GM23338 (cell line): ENCODE measurements at places on chromosomes 16 and 17. TPM values are rescaled to one million over a fixed set of nuclear protein-coding genes. Genes with fewer than 3 reads are reported as not detected.

The SEC14L5 gene
- 5.5 and 5.9 TPM in 2 replicates for total RNA-seq

The ITGAX gene
- total RNA-seq: 0.12 TPM in 1 of 2 replicates, not detected in the other

- peaks cover 4% of the 10 kb centered on the region; the same call in 1 of the 2 replicates for H3K36me3 ChIP-seq
- H3K4me3 ChIP-seq: no peak overlapping the region
- no peak overlapping the region for H3K27ac ChIP-seq
- no peak for DNase-seq
- peaks cover 7% of the 10 kb centered on the region for H3K27me3 ChIP-seq
These were observed 7.7 kb downstream of the SALL1 start for GRCh38 chr16:51143196-51143977.

GRCh38 chr16:72977127-72977526 lies 70.8 kb downstream of the ZFHX3 start:
- H3K27ac ChIP-seq: no peak overlapping the region
- H3K4me1 ChIP-seq: no peaks in the 10 kb centered on the region
- no peak for DNase-seq
- no peak overlapping the region for H3K4me3 ChIP-seq
